ENCODE measurements at places on chromosomes 6 and 20.
A peak's percentile ranks its signal among the peaks of the same experiment; 100 is the strongest.

- DNase-seq, result no peak
Observed at GRCh38 chr20:57680131-57680716, 29.6 kb downstream of the PMEPA1 start.

- DNase-seq, result no peak
Observed at GRCh38 chr6:15363523-15364400, 117.9 kb downstream of the JARID2 start.

DNA sequence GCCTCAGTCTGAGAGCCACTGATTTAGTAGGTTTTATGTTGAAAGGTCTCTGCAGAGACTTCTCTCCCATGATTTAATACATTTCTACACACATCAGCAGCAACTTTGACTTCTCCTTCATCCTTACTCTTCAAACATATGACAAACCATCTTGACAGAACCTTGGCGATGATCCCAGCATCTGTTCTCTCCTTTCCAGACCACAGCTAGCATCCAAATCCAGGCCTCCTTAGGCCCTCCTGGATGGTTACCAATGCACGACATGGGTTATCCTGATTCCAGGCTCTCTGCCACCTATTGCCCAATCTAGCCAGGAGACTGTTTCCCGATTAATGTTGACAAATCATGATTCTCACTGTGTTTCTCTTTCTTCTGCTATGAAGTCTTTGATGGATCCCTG, 16.8 kb downstream of the LAMA4 start:
- DNase-seq, result peak; percentile 68

GRCh38 chr6:144730088-144730645, 445.0 kb downstream of the UTRN start:
- DNase-seq, result no peak

DNA sequence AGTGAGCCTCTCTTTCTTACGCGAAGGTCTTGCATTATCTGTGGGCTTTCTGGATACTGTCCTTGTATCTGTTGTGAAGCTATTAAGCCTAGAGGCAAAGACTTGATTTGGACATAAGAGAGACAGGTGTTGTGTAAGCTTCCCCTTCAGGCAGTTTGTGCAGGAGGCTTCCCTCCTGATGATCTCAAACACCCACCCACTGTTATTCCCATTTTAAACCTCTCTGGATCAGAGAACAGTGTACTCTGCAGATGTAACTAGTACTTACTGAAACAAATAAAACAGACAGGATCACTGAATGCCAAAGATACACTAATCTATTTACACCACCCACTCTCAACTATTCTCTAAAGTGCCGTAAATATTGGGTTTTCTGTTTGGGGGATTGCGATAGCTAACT, 113.8 kb upstream of the RAB32 start:
- no peak for DNase-seq

DNA sequence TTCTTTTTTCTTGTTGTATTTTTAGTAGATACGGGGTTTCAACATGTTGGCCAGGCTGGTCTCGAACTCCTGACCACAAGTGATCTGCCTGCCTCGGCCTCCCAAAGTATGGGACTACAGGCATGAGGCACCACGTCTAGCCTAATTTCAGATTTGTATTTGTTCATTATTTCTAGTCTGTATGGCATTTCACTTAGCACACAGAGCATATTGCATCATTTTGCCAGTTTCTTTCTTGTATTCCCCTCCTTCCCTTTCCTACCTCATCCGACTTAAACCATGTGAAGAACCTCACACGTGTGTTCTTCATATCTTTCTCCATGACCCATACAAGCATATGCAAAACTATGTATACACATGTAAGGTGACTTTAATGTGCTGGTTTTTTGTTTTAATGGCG, 470.0 kb downstream of the CBLN4 start:
- DNase-seq, result no peak

GRCh38 chr6:40407239-40407638, 179.9 kb downstream of the LRFN2 start:
- no peak for DNase-seq

GRCh38 chr6:107786709-107787588, 37.2 kb downstream of the SCML4 start:
- DNase-seq, result no peak

DNA sequence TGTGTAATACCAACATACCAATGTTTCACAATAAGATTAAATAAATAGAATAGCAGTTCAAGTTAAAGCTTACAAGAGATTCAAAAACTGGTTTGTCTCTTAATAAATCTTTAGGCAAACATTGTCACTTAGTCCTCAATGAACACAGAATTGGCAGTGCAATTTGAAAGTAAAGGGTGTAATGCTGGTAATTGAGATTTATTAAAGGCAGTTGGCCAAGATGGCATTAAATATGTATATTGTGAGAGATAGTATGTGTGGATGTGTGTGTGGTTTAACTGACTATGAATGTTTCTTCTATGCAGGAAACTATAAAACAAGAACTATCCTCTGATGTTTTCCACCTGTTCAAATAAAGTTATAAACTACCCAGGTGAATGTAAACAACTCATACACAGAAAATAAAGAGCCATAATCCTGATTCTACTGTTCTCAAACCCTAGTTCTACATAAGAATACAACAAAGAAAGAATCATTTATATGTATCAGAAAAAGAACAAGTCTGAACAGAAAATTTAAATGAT, 267.9 kb upstream of the PTCHD4 start:
- DNase-seq, result no peak

DNA sequence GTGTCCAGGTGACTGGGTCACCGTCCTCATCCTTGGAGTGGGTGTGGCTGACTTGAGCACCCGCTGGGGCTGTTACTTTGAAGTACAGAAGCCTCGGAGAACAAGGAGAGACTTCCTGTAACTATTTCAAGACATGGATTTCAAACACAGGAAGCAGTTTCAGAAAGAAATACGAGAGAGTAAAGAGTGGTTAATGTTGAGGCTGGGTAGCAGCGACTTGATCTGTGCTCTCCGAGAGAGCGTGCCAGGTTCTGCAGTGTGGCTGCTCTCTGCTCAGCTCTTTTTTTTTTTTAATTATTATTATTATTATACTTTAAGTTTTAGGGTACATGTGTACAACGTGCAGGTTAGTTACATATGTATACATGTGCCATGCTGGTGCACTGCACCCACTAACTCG, 17.5 kb upstream of the EFCAB8 start:
- DNase-seq, result no peak

DNA sequence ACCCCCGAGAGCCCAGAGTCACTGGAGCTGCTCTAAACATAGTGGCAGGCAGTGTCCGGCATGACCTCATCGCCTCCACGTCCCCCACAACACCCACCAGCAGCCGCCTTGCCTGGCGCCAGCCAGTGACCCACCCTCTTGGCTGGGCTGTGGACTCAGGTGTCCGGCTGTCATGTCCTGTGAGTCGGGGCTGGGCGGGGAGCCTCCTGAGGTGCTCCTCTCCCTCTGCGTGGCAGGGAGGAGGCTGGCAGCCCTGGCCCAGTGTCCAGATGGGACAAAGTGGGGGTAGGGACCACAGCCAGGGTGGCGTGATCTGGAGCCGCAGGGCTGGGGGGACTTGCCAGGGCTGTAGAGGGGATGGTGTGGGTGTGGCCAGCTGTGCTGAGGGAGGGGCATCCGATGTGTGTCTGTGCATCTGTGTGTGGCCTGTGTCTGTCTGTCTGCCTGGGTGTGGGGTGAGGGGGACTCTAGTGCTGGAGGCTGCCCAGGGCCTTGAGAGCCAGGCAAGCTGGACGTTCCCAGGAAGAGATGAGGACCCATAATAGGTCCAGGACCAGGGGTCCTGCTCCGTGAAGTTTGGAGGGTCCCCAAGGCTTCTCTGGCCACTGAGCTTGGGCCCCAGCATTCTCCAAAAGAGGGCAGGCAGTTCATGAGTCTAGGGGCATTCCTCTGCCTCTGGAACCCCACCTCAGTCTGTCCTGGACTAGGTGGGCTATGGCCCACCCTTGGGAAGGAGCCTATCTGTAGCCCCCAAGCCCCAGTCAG, 2.3 kb upstream of the SOX18 start:
- DNase-seq, result no peak

GRCh38 chr20:47124181-47124717, 229.6 kb downstream of the EYA2 start:
- no peak for DNase-seq

GRCh38 chr6:101266063-101266462, 127.4 kb upstream of the GRIK2 start:
- DNase-seq, result no peak

DNA sequence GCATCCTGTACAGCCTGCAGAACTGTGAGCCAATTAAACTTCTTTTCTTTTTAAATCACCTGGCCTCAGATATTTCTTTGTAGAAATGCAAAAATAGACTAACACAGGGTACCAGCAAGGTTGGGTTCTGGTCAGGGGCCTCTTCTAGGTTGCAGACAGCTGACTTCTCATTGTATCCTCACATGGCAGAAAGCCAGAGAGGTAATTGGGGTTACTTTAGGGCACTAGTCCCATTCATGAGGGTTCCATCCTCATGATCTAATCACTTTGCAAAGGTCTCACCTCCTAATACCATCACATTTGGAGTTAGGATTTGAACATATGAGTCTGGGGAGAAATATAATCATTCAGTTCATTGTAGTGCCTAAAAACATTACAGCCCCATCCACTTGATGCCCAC, 101.5 kb downstream of the LCA5 start:
- no peak for DNase-seq

DNA sequence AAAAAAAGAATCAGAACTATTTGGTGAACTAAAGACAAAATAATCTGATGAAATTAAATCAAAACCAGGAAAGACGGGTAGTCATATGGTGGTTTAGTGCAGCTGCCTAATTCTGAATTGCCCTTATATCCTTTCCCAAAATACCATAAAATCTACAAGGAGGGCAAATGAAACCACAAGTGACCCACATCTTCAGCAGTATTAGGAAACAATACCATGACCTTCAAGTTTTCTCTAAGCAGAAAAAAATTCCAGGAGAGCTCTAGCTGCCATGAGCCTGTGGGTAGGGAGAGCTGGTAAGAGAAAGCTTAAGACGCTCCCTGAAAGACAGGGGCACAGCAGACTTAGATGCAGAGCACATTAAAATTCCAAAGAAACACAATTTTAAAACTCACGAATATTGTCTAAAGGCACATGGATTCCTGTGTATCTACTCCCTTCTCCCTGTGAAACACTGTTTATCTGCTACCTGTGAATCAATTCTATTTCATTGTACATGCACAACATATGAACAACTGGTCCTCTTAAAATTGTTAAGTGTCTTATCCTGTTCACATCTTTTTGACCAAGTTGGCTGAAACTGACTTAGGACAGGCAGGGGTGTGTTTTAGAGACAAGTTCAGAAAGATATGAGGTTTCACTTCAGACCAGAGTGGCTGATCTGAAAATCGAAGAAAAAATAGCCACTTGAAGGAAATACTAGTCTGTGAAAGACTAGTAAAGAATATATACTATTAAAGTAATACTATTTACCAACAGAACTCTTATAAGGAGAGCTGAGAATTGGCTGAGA, 153.6 kb upstream of the SHLD1 start:
- DNase-seq, result no peak

DNA sequence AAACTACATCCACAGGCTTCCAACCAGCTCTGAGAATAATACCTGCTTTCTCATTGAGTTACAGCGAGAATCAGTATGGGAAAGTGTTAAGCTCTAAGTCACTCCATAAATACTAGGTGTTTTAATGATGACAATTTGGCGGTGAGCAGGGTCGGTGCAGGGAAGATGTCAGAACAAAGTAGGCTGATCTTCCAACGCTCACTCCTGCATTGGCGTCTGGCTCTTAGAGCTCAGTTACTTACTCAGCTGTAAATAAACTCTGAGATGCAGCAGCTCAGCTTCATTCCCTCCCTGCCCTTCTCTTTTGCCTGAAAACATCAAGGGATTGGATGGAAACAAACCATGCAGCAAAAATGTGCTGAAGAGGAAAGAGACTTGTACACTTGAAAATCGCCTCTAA, 102.5 kb upstream of the SPACA1 start:
- DNase-seq, result no peak

DNA sequence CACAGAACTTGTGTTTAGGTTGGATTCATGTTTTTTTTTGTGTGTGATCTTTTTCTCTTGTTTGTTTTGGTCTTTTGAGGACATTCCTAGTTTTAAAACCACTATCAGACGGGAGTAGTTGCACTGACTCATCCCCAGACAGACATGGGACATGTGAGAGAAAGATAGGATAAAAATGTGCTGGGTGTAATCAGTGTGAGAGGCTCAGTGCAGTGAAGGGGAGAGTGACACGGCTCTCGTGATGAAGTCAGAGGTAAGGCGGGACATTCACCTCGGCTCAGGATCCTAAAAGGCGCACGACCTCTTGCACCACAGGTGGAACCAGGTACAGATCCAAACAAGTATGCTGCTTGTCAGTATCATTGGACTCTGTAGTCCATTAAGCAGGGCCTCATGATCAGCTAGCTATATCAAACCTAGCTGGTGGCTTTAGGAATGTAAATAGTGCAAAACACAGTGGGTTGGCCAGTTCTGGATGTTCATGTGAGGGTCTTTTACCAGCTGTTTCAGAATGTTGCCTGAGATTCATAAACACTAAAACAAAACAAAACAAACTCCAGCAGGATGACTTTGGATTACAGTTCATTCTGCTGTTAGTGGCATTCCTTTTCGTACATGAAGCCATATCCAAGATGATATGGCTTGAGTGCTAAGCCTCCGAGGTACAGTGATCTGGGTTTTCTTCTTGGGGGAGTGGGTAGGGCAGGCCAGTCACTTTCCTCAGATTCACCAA, 18.0 kb downstream of the FOXO3 start:
- no peak for DNase-seq

- DNase-seq, result no peak
Observed at GRCh38 chr20:47998736-47999135, 213.5 kb upstream of the SULF2 start.

- DNase-seq, result peak; percentile 52
Observed at GRCh38 chr6:85574932-85575598, 18.6 kb downstream of the SNX14 start.
